ENCODE measurements at places on chromosomes 12 and 14.
A peak's percentile ranks its signal among the peaks of the same experiment; 100 is the strongest.

DNA sequence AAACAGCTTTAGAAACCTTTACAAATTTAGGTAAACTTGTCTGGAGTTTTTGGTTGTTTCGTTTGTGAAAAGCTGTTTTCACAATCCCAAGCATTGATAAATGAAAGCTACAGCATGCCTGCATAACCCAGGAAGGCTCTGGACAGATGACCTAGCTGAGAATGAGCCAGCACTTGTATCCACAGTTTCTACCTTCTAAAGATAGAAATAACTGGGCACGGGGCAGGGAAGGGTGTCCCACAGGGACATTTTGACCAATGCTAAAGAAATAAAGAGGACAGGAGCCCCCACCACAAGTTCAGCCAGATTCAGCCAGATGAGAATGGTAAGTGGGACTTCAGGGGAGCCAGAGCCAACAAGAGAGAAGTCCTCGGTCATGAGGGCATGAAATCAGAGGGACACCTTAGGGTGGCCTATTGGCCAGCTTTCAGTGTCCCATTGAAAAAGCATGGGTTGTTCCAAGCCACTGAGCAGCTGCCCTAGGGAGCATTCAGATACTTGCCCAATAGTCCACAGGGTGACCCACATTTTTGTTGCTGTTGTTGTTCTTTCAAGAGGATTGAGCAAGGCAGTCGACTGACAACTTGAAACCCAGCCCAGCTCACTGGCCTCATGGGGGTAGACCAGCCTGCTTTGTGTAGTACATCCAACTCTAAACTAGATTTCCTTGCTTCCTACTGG, 140.3 kb upstream of the NUDT4 start:
- DNase-seq: no peak

- no peak for DNase-seq
These were observed 68.7 kb downstream of the EID3 start for GRCh38 chr12:104372061-104372720.

DNA sequence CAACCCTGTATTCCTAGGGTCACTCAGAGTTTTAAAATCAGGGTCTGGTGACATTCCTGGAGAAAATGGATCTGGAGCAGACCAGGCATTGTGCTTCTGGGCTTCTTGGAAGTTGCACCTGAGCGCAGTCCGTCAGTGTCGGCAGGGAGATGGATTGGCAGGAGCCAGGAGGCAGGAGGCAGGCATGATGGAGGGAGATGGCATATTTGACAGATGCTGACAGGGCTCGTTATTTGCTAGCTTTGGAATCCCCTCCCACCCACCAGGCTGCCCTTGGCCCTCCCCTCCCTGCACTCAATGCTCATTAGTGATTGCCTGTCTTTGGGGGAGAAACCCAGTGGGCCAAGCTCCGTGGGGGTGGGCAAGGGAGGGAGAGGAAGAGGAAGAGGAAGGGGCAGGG, 4.7 kb downstream of the CISTR start:
- DNase-seq: no peak

- DNase-seq: no peak
These were observed 29.0 kb downstream of the DLK1 start for GRCh38 chr14:100755649-100756048.

DNA sequence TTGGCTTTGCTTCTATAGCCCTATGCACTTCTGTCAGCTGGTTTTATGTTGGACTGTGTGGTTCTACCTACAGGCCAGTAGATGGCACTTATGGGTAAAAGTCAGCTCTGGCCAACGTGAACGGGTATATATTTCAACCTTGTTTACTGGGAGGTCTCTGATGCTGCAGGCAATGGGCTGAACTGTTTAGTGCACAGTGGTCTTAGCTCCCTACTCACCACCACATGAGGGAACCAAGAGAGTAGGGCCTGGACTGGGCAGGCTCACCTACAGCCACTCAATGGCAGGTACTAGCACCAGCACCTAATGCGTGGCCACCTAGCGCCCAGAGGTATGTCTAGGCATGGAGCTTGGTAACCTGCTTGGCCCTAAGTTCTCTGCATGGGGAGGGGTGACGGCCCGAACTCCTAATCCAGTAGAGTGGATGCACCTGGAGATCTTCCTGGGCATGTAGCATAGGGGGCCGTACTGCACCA, 481.8 kb downstream of the TMEM117 start:
- no peak for DNase-seq

DNA sequence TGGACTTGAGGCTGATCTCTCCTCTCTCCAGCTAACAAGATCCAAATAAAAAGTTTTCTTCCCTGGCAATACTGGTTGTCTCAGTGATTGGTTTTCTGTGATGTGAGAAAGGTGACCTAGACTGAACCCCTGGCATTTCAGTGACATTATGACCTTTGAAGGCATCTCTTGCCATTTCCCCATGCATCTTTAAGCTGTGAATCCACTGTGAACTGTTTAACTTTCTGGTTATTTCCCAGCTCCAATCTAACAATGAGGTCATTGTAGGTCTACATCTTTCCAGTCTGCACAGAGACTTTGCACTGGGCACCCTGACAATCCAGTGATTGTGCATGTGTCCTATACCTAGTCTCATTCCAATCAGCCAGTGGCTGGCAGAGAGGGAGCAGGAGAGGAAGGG, 155.9 kb upstream of the NUDT4 start:
- DNase-seq: no peak

DNA sequence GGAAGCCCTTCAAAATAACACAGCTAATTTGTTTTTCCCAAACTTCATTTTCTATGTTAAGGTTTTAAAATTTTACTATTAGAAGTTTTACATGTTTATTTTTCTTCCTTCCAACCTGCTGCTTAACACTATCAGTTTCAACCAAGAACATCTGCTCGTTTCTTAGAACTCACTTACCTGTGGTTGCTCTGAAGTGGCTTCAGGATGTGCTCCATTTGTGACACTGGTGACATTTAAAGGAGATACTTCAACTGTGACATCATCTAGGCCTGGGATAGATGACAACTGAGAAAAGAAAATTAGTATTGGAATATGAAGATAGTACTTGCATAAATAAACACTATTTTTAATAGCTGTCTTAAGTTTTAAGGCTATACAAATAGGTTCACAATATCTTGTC, 17.9 kb downstream of the WASHC3 start:
- DNase-seq: no peak

GRCh38 chr12:49971141-49971540, 1.6 kb upstream of the AQP6 start:
- no peak for DNase-seq

GRCh38 chr12:94338006-94338794, 121.5 kb downstream of the CEP83 start:
- no peak for DNase-seq

- DNase-seq: no peak
These were observed 37.7 kb downstream of the RIN3 start for GRCh38 chr14:92551044-92551841.

DNA sequence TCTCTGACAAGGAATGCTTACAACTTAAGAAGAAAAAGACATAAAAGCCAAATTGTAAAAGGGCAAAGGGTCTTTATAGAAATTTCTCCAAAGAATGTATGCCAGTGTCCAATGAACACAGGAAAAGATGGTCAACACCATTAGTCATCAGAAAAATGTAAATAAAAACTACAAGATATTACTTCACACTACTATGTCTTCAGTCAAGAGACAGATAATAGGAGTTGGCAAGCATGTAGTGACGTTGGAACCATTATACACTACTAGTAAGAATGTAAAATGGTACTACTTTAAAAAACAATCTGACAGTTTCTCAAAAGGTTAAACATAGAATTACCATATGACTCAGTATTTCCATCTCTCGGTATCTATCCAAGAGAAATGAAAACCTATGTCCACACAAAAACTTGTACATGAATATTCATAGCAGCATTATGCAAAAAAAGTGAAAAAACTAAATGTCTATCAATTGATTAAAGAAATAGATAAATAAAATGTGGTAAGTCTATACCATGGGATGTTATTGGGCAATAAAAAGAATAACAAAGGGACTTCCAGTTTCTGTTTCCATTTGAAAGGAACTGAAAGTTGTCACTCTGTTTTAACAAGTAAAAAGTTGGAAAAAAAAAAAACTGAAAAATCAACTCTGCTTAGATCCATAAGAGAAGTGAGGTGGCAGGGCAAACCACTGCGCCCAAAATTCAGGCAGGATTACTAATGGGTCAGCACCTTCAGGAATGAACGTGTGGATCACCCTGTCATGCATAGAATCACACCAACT, 69.8 kb downstream of the ALG10B start:
- no peak for DNase-seq

GRCh38 chr14:102574281-102575159, 17.9 kb upstream of the RCOR1 start:
- no peak for DNase-seq

- DNase-seq: no peak
These were observed 310.2 kb downstream of the GLT1D1 start for GRCh38 chr12:129163461-129163860.

GRCh38 chr14:63854330-63854729, 1.5 kb downstream of the SYNE2 start:
- DNase-seq: no peak

GRCh38 chr12:95204141-95204866, 13.0 kb downstream of the FGD6 start:
- DNase-seq: no peak

DNA sequence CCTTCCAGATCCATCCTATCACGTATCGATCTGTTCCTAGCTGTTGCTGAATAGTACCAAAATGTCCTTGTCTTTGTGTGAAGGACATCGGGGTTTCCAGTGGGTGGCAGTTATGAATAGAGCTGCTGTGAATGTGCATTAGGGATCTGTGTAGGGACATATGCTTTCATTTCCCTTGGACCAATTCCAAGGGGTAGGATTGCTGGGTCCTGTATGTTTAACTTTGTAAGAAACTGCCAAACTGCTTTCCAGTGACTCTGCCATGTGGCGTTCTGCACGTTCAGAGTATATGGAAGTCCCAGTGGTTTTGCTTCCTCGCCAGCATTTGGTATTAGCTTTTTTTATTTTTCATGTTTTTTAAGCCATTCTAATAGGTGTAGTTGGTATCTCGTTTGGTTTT, 28.6 kb downstream of the PACS2 start:
- peak; percentile 10 for DNase-seq

DNA sequence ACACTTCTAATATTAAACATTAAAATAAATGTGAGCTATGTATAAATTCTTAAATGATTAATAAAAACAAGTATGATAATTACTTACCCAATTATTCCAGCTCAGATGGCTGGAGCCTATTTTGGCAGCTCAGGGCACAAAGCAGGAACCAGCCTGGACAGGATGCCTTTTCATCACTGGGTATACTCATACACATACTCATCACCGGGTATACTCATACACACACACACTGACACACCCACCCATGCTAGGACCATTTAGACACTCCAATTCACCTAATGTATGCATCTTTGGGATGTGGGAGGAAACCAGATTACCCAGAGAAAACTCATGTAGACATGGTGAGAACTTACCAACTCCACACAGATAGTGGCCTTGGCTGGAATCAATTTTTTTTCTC, 57.9 kb upstream of the CNOT2 start:
- no peak for DNase-seq

GRCh38 chr12:118398524-118398923, 22.2 kb downstream of the SUDS3 start:
- DNase-seq: no peak

DNA sequence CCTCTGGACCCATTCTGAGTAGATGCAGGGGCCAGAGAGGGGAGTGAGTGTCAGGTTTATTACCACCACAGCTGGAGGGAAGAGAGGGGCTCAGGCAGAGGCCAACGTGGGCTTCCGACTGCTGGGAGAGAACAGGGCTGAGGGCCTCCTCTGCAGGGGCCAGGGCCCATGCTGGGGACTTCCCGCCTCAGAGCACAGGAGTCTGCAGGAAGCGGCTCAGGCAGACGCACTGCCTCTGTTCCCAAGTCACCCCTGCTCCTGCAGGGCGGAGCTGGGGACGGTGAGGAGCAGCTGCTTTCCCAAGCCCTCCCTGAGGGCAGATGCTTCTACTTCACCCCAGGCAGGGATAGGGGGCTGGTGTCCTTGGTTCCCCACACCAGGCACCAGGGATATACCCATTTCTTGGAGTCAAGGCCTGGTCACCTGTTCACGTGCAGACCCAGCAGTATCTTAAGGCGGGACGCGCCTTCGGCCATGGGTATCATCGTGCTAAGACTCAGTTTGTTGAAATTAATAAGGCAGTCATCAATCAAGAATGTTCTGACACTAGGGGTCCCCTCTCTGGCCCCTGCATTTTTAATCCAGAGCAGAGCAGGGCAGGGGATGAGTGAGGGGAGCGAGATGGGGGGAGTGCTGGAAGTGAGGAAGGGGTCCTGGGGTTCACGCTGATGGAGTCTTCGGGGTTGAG, 100.0 kb downstream of the PIWIL1 start:
- DNase-seq: no peak

DNA sequence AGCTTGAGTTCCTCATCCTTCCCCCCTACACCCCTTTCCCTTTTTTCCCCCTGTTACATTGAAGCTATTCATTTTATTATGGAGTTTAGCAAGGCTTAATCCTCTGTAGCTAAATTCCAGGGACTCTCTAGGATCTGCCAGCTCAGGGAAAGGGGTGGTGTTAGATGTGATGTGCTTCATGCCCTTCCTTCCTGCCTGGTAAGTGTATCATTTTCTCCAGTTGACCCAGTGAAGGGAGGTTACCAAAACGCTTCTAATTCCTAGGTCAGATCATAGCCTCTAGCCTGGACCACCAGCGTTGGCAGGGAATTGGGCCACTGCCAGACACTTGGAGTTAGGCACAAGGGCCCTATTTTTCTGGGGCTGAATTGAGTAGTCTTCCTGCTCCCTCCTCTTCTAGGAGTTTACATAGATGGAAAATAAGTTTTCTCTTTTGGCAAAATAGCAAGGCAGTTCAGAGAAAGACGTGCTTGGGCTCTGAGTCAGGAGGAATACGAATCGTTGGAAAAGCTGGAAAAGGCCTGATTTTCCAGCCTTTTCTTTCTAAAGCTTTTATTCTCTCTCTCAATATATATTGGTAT, 88.3 kb downstream of the NPAS3 start:
- no peak for DNase-seq

DNA sequence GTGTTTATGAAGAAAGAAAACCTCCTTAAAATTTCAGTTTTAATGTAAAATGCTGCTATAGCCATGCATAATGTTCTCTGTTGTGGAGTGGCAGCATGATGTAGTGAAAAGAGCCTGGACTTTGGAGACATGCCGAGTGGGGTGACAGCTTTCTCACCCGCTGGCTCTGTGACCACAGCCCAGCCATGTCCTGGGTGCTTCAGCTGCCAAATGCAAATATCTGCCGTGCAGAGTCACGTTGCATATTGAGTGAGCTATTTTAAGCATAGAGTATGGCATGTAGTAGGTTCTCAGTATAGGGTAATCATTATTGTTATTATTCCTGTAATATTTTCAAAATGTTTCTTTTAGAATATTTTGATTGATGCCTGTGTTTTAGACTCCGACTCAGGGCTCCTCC, 15.5 kb upstream of the TCTN2 start:
- no peak for DNase-seq

GRCh38 chr14:101071493-101071906, 168.0 kb upstream of the RTL1 start:
- no peak for DNase-seq

- no peak for DNase-seq
These were observed 31.6 kb downstream of the MOAP1 start for GRCh38 chr14:93153121-93153520.

GRCh38 chr14:56482310-56482911, 97.2 kb upstream of the TMEM260 start:
- no peak for DNase-seq
